D341Med (cell line): ENCODE measurements at places on chromosomes 4 and X.

DNA sequence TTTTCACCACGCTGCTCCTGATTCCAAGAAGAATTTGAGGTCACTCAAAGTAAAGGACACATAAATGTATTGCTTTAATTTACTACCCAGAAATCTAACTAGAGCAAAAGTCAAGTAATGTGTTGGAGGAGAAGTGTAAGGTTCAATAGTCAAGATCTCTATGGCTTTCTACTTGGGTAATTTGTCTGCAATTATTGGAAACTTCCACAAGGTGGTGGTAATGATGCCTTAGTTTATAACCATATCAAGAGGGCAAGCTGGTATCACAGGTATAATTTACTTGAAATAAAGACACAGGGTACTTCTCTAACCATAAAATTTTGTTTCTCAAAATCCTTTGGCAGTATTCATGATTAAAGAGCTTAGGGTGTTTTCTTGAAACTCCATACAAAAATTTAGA lies 10.2 kb upstream of the GRIA3 start:
- no peak for DNase-seq

GRCh38 chr4:182415116-182415515 lies 171.9 kb downstream of the TENM3 start:
- DNase-seq, result no peak

DNA sequence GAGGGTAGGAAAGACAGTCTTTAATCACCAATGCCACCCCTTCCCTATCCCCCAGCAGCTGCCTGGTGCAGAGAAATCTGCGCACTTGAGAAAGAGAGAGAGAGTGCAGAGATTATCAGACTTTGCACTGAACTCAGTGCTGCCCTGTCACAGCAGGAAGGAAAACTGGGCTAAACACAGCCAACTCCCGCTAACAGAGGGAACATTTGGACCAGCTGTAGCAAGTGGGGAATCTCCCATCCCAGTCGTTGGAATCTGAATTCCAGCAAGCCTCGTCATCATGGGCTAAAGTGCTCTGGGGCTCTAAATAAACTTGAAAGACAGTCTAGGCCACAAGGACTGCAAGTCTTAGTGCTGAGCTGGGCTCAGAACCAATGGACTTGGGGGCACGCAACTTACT lies 168.7 kb downstream of the DLG3 start:
- DNase-seq, result no peak

DNA sequence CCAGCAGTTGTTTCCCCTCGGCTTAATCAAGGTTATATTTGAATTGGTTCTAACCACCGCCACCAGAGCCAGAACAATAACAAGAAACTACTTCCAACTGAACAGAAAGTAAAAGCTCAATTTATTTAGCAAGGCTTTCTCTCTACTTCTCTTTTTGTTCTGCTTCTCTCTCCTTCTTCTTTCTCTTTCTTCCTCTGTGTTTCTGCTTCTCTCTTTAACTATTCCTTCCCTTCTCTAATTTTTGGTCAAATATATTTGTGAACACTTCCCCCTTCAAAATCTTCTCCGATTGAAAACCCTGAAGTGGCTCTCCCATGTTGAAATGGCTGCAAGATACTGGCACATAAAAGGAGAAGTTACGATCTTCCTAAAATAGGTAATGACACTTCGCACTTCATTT lies 1195.9 kb upstream of the PRKX start:
- DNase-seq, result no peak

DNA sequence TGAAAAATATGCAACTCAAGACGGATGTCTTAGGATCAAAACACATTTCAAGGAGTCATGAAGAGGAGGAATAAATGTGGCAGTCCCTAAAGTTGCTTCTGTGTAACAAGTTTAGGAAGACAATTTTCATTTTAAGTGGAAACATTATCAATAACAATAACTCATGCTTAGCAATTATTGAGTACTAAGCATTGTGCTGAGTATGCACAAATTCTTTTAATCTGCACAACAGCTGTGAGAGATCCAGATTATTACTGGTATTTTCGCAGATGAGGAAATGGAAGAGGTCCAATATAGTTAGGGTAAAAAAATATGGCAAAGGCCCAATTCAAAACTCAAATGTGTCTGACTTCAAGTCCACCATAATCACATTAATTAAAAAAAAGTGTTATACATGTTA lies 2.9 kb upstream of the TEX13B start:
- DNase-seq, result no peak
